NCI-H2171 treated with DMSO at 0.1 percent for 48 hours (cell line): ENCODE measurements at places on chromosomes 6 and 20.

DNA sequence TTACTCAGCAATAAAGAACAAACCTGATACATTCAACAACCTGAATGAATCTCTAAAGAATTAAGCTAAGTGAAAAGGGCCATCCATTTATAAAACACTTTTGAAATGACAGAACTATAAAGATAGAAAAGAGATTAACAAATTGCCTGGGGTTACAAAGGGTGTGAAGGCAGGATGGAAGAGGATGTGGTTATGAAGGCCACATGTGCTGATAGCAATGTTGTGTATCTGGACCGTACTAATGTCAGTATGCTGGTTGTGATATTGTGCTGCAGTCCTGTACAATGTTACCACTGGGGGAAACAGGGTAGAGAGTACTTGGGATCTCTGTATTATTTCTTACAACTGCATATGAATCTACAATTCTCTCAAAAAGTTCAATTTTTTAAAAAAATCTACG is 36.4 kb downstream of the ELOVL5 start:
- DNase-seq: no peak

DNA sequence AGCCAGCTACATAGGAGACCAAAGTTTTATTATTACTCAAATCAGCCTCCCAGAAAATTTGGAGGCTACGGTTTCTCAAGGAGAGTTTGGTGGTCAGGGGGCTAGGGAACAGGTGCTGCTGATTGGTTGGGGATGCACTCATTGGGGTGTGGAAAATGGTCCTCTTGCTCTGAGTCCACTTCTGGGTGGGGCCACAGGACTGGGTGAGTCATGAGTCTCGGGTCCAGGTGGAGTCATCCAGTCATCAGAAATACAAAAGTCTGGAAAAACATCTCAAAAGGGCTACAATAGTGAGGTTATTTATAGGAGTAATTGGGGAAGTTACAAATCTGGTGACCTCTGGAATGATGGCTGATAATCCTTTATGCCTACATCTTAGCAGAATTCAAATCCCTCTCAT is 54.3 kb upstream of the SLC22A16 start:
- no peak for DNase-seq

- DNase-seq: no peak
These were observed 105.5 kb downstream of the PTPRK start for GRCh38 chr6:128414943-128415342.

- DNase-seq: no peak
These were observed 38.9 kb upstream of the STX16 start for GRCh38 chr20:58612121-58612691.

GRCh38 chr6:133899556-133899955 is 10.6 kb downstream of the TCF21 start:
- DNase-seq: no peak

DNA sequence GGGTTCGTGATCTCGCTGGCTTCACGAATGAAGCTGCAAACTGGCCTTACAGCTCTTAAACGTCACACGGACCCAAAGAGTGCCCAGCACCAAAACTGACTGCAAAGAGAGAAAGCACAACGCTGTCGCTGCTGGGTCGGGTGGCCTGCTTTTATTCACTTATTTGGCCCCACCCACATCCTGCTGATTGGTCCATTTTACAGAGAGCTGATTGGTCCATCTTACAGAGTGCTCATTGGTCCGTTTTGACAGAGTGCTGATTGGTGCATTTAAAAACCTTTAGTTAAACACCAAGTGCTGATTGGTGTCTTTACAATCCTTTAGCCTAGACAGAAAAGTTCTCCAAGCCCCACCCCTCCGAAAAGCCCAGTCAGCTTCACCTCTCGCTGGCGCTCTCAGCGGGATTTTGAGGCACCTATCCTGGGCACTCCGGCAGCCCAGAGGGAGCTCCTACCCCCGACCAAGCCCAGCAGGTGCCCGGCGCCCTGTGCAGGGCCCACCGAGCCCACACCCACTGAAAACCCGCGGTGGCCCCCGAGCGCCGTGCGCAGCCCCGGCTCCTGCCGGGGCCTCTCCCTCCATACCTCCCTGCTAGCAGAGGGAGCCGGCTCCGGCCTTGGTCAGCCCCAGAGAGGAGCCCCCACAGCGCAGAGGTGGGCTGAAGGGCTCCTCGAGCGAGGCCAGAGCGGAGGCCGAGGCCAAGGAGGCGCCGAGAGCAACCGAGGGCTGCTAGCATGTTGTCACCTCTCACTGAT is 40.0 kb upstream of the SMAP1 start:
- no peak for DNase-seq

DNA sequence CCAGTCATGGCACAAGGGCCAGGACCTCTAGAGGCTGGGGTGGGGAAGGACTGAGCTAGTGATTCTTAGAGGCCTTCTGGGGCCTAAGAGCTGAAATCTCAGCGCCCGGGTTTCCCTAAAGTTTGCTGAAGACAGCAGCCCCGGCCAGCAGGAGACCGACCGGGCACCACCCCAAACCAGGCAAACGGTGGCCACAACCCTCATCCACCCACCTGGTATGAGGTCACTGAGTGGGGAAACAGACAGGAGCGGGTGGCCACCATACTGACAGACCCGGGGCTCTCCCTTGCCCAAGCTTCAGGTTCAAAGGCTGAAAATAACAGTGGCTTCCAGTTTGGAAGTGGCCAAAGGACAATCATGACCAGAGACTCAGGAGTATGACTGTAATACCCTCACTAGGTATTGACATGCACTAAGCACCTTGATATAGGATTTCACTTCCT is 35.0 kb upstream of the ID1 start:
- DNase-seq: no peak

DNA sequence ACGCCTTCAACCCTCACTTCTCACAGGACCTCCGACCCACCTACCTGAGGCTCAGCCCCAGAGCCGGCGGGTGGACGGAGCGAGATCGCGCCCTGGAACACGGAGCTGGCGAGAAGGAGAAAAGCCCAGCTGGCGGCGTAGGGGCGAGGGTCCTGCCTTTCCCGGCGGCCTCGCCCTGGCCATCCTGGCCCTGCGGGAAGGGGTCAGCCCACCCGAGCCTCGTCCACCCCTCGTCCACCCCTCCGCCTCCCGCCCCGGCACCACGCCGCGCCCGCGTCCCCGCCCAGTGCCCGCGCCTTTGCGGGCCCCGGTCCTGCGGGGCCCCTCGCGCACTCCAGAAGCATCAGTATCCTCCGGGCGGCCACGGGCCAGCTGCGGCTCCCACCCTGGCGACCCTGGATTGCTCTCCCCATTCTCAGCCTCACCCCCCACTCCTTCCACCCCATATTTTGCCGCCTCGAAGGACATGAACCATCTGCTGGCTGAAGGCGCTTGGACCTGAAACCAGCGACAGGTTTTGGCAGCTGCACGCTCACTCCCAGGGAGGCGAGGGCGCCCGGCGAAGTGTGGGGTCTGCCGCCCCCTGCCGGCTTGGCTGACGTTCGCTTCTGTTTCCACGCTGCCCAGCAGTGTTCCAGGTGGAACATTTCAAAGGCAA is 65.1 kb downstream of the PLG start:
- peak; percentile 76 for DNase-seq

DNA sequence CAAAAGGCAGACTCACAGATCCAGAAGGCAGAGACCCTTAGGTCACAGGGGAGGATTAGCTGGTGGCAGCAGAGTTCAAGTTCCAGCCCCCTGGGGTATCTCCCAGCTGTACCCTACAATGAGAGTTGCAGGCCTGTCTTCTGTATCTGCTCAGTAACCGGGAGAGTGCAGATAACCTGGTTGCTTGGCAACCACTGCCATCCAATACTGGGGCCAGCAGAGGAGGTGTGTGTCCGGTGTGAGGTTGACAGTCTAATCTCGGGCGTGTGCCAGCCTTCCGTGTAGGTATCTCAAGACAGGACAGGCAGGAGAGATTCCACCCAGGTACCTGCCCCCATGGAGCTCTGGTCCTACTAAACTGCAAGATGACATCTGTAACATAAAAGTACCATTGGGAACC is 56.6 kb upstream of the TBC1D7 start:
- DNase-seq: no peak

GRCh38 chr6:7129784-7130569 is 22.2 kb downstream of the RREB1 start:
- no peak for DNase-seq

GRCh38 chr20:12824328-12825225 is 184.2 kb upstream of the SPTLC3 start:
- no peak for DNase-seq

GRCh38 chr6:7978736-7979135 is 68.1 kb upstream of the TXNDC5 start:
- no peak for DNase-seq

- peak; percentile 68 for DNase-seq
These were observed 575 bp downstream of the WTAP start for GRCh38 chr6:159727717-159728445.

- no peak for DNase-seq
These were observed 442.7 kb upstream of the HS3ST5 start for GRCh38 chr6:114785235-114786127.

DNA sequence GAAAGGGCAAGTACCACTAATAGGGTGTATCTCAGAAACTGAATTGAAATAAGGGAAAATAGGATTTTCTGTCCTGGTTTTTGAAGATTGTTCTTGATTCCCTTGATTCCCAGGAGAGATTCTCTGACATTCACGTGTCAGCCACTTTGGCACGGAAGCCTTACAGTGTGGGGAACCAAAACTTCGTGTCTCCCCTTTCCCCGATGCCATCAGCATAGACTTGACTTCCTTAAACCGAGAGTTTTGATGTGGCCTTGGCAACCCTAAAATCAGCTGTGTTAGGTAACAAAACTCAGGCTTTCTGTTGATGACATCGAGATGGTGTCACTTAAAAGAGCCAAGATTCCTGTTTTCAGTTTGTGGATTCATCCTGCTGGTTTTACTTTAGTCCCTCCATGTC is 7.5 kb downstream of the HMGN4 start:
- DNase-seq: no peak

GRCh38 chr20:10951904-10952303 is 278.1 kb upstream of the JAG1 start:
- DNase-seq: no peak

GRCh38 chr6:132354517-132355167 is 46.6 kb downstream of the MOXD1 start:
- DNase-seq: peak; percentile 24

GRCh38 chr6:3226481-3227362 is 731 bp downstream of the TUBB2B start:
- peak; percentile 23 for DNase-seq

- no peak for DNase-seq
These were observed 3.8 kb downstream of the SEC23B start for GRCh38 chr20:18511571-18511970.

- DNase-seq: no peak
These were observed 18.6 kb downstream of the TAB2 start for GRCh38 chr6:149335924-149336608.

DNA sequence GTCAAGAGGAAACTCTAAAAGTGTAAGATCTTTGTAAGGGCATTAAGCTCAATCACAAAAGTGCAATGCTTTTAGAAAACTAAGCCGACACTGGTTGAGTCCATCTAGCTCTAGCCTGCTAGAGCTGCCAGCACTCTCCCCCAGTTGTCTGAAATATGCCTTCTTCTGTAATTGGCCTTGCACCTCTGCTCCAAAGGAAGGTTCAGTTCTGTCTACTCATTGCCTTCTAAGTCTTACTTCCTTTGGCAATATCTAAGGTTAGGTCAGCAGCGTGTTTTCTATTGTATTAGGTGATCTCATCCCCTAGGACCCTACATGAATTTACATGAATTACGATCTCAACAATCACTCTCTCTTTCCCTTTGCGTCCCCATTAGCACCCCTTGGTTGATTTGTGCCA is 378.6 kb downstream of the CBLN4 start:
- no peak for DNase-seq

DNA sequence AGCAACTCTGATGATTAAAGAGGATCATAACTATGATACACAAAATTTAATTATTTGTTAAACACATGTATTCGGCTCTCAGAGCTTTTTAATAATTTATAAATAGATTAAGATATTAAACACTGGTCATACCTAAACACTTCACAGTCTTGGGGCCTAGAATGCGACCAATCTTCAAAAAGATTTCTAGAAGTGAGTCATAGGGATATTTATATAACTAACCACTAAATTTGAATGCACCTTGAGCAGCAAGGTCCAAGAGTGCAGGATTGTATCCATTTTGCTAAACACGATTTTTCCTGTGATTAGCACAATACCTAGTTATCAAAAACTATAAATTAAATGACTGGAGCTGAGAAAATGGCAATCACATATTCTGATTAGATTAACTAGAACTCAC is 709.3 kb downstream of the EPHA7 start:
- DNase-seq: no peak

GRCh38 chr6:33620856-33621710 is at the start of gene ITPR3:
ITPR3 (plus strand) TSS chr6:33621322; CDS start chr6:33621603, 281 bp downstream.
- peak; percentile 68 for DNase-seq

GRCh38 chr6:142294679-142295078 is 7.1 kb upstream of the ADGRG6 start:
- no peak for DNase-seq

DNA sequence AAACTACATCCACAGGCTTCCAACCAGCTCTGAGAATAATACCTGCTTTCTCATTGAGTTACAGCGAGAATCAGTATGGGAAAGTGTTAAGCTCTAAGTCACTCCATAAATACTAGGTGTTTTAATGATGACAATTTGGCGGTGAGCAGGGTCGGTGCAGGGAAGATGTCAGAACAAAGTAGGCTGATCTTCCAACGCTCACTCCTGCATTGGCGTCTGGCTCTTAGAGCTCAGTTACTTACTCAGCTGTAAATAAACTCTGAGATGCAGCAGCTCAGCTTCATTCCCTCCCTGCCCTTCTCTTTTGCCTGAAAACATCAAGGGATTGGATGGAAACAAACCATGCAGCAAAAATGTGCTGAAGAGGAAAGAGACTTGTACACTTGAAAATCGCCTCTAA is 102.5 kb upstream of the SPACA1 start:
- DNase-seq: peak; percentile 91

DNA sequence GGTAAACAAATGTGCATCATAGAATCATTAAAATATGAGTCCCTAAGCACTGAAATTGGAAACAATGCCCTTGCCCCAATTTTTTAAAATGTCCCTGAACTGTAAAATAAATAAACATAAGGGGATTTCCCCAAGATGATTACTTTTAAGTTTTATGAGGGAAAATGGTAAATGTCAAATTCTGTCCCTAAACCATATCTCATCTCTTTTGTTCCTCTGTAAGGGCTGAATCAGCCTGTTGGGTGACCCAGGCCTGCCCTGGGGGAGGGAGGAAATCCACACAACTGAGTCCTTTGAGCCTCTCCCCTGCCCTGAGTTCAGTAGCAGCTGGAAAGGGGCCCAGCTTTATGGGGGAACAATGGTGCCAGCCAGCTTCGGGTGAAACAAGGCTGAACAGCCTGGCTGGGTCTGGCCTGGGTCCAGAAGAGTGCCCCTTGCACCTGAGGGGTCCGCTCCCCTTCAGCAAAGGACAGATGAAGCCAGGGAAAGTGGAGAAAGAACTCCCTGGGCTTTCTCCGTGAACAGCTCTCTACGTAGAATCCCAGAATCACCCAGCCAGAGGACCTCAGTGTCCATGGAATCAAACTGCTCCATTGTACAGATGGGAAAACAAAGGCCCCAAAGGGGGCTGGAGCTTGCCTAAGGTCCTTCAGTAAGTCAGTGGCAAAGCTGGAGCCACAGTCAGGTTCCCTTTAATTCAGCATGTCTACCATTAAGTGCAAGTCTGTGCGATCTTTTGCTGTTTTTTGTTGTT is 28.2 kb upstream of the ITCH start:
- DNase-seq: no peak

GRCh38 chr20:63409834-63410435 is 48.8 kb upstream of the CHRNA4 start:
- DNase-seq: peak; percentile 63

- DNase-seq: no peak
These were observed 86.4 kb downstream of the EDN3 start for GRCh38 chr20:59386809-59387208.
